ENCODE measurements at places on chromosomes 12 and 14. TPM values are rescaled to one million over a fixed set of nuclear protein-coding genes. Genes with fewer than 3 reads are reported as not detected.

CFAP251 gene
- 6.9 TPM for total RNA-seq

STON2 gene
- 8.1 TPM for total RNA-seq

TAS2R42 gene
- total RNA-seq: not detected

SMIM41 gene
- total RNA-seq: not detected

MANSC4 gene
- not detected for total RNA-seq

BEST3 gene
- not detected for total RNA-seq

C12orf54 gene
- total RNA-seq: not detected

TAS2R8 gene
- total RNA-seq: not detected

ITGA7 gene
- total RNA-seq: 317 TPM

MSRB3 gene
- 232 TPM for total RNA-seq

TUBA1A gene
- 259 TPM for total RNA-seq

MYO1H gene
- total RNA-seq: not detected

PLA2G1B gene
- total RNA-seq: not detected

FOXN4 gene
- total RNA-seq: not detected

EXOC3L4 gene
- not detected for total RNA-seq

PAPOLA gene
- 152 TPM for total RNA-seq

SLC11A2 gene
- total RNA-seq: 82.3 TPM

SERPINA10 gene
- not detected for total RNA-seq

KLHL33 gene
- total RNA-seq: 0.14 TPM

CFL2 gene
- 127 TPM for total RNA-seq

DAO gene
- total RNA-seq: not detected

OASL gene
- 3.1 TPM for total RNA-seq
